ENCODE measurements at places on chromosomes 13 and 19. TPM values are rescaled to one million over a fixed set of nuclear protein-coding genes. Genes with fewer than 3 reads are reported as not detected.

URAD gene
- total RNA-seq: not detected

NACC1 gene
- total RNA-seq: 234 TPM

ANGPTL4 gene
- total RNA-seq: 2.3 TPM

GZMM gene
- 0.32 TPM for total RNA-seq

KDELR1 gene
- 224 TPM for total RNA-seq

CSNK1A1L gene
- total RNA-seq: not detected

OR10H1 gene
- total RNA-seq: not detected

CEBPA gene
- 3.0 TPM for total RNA-seq

LMTK3 gene
- total RNA-seq: 13.6 TPM

ZNF135 gene
- 5.2 TPM for total RNA-seq

SMIM44 gene
- total RNA-seq: not detected

TMEM38A gene
- total RNA-seq: 9.8 TPM

FGF21 gene
- total RNA-seq: not detected

TEX26 gene
- total RNA-seq: not detected

VSTM2B gene
- 1.2 TPM for total RNA-seq
